H4 (cell line): ENCODE measurements at places on chromosomes 3 and 15.

DNA sequence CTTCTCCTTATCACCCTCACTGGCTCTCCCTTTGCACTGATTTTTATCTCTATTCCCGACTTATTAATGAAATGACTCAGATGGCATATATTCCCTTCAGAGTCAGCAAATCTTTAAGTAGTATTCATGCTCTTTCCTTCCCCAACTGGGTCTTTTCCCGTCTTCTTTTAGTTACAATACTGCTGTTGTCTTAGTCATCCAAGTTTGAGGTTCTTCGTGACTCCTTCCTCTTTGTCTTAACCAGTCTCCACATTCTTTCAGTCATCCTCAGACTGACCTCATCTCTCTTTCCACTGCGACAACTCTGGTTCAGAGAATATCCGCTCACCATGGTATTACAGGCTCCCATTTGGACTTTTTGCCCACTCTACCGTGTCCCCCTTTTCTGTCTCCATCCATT is 12.4 kb downstream of the WDR5B start:
- DNase-seq: no peak

DNA sequence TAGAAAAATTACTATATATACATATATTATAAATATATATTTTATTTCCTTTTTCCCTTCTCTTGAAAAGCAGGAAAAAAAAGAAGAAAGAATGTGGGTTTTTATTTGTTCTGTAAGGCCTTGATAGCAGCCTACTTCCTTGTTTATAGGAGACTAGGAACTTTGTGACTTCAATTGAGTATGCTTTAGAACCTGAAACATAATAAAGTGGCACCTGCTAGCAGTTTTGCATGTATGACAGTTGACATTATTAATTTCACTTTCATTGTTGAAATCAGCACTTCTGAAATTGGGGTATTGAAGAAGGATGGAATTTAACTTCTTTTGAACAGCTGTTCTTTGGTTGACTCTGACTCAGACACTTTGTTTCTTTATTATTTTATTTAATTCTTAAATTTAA is 56.9 kb downstream of the GLCE start:
- no peak for DNase-seq

DNA sequence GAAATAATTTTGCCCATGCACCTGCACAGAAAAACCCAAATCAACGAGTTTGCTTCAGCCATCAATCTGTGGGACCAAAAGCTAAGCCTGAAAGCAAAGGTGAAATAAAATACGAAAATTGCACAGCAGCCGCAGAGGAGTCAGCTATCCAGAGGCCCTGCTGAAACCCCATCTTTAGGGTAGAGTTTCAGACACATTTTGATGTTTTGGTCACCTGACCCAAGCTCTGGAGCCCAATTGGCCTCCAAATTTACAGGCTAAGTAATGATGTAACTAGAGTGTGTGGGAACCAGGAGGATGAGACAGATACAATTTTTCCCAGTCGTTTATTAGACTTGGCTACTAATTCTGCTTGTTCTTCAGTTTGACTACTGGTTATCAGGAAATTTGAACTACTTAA is 308.6 kb upstream of the ATP11B start:
- no peak for DNase-seq

DNA sequence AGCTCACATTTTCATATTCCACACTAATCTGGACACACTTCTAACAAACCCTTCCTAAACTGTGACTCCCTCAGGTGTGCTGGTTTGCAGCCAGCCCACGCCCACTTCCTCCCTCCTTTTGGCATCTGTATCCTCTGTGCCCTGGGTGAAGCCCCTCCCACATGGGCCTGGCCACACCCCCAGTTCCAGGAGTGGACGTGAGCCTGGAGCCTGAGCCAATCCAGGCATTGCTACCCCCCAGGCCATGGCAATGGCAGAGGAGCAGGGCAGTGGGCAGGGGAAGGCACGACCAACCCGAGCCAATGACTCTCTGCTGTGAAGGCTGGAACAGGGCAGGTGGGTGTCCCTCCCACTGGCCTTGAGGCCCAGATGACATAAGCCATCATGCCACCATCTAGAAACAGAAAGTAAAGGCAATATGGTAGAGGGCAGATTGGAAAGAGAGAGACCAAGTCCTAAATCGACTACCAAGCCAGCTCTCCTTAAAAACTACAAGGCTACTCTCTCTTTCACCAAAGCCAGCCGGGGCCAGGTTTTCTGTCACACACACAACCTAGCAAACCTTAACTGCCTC is 18.6 kb downstream of the FAM174B start:
- DNase-seq: peak; percentile 36

GRCh38 chr3:147408188-147409100 is 721 bp upstream of the ZIC1 start:
- DNase-seq: peak; percentile 58

DNA sequence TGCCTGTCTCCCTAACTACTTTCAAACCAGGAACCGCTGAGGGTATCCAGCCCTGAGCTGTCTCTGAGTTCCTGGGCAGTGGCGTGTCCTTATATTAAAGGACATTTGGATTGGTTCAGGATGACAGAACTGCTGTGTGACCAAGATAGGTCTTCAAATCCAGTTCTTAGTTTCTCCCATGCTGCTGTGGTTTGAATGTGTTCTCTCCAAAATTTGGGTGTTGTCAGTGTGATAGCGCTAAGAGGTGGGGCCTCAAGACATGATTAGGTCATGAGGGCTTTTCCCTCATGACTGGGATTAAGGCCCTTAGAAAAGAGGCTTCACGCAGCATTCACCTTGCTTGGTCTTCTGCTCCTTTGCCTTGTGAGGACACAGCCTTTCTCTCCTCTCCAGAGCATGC is 376.5 kb upstream of the TPM1 start:
- DNase-seq: no peak

- DNase-seq: no peak
Measured at GRCh38 chr15:66865622-66866611, 163.9 kb downstream of the SMAD6 start.

DNA sequence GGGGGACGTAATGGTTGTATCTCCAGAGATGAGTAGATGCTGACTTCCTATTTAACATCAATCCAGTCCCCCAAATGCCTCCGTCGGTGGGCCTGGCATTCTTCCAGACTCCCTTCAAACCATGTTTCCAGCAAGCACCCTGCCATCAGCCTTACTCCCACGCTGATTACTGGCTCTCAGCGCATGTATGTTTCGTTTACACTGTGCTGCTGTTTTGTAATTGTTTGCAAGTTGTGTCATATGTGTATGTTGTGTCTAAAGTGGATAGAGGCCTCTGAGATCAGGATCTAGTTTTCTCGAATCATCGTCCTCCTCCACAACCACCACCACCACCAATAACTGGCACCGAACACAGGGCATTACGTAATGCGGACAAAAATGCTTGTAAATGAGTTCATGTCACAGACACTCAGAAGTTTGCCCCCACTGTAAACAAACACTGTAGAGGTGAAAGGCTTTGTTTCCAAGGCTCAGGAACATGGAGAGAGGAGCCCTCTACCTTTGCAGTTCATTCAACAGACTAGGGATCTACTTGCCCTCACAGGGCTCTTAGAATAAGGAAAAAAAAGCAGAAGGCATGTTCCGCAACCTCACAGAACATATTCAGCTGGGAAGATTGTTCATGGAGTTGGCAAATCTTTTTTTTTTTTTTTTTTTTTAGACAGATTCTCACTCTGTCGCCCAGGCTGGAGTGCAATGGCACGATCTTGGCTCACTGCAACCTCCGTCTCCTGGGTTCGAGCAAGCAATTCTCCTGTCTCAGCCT is 46.1 kb upstream of the SEMA4B start:
- peak; percentile 98 for DNase-seq

DNA sequence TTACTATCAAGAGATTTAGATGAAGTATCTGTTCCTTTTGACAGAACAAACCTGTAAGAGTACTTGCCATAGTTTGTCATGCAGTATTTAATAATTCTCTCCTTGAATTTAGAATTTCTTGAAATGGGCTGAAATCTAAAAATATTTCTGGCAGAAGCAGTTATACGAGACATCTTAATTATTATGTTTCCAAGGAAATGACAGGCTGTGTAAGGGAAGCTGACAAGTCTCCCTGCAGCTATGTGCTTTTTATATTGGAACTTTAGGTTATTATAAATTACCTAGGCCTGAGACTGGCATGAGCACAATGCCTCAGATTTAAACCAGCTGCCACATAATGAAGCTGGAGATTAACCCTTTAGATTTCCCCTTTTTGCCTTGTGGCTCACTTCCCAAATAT is 365.0 kb upstream of the EPHA6 start:
- DNase-seq: no peak
